ENCODE measurements at places on chromosomes 2 and 18.
A peak's percentile ranks its signal among the peaks of the same experiment; 100 is the strongest.

DNA sequence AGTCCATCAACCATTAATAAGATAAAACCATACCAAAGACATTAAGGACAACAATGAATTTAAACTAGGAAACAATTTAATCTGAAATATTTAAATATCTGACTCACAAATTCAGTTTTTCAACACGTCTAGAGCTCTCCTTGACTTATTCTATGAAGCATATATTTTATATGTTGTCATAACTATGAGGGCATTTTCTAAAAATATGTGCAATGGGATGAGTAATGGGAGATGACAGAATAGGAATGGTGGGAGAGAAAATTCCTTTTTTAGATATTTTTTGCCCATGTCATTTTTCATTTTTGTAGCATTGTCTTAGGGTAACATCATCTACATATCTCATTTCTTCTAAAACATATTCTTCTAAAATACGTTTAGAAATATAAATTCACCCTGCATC, 79.2 kb upstream of the CDH2 start:
- DNase-seq: no peak

DNA sequence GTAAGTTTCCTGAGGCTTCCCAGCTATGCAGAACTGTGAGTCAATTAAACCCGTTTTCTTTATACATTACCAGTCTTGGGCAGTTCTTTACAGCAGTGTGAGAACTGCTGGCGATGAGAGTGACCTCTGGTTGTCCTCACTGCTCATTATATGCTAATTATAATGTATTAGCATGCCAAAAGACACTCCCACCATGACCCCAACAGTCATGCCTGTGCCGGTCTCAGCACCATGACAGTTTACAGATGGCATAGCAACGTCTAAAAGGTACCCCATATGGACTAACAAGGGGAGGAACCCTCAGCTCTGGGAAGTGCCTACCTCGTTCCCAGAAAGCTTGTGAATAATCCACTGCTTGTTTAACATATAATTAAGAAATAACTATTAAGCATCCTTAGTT, 8.1 kb upstream of the IL1A start:
- DNase-seq: no peak

DNA sequence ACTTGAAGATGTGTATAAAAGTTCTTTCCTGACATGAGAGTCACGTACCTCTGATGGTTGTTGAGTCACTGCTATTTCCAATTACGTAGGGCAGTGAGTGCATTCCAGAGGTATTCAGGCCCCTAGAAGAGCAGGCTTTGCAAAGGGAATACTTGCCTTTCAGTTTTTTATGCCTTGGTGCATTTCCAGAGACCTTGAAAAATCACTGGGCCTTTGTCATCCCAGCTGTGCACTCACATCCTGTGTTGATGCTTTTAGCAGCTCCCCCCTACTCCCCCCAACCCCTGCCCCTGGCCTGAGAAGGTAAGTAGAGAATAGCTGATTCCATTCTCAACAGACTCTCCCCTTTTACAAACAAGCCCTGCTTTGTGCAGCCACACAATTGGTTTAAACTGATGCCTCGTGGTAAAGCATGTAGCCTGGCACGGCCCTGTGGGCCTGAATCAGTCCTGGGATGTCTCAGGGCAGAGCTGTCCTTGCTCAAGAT, 174.2 kb downstream of the PRPF40A start:
- peak; percentile 62 for DNase-seq

DNA sequence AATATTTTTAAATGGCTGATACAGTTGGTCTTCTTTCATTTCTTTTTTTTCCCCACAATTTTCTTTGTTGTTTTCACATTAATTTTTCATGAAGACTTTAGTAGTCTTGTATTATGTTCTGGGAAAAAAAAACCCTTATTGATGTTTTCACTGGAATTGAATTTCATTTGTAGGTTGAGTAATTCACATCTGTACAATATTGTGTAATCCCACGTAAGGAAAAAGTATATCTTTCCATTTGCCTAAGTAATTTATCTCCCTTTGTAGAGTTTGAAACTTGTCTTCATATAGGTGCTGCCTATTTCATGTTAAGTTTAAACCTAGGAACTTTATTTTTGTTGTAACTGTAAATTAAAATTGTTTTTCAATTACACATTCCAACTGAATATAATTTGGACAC, 2.0 kb downstream of the DNAJC27 start:
- no peak for DNase-seq

DNA sequence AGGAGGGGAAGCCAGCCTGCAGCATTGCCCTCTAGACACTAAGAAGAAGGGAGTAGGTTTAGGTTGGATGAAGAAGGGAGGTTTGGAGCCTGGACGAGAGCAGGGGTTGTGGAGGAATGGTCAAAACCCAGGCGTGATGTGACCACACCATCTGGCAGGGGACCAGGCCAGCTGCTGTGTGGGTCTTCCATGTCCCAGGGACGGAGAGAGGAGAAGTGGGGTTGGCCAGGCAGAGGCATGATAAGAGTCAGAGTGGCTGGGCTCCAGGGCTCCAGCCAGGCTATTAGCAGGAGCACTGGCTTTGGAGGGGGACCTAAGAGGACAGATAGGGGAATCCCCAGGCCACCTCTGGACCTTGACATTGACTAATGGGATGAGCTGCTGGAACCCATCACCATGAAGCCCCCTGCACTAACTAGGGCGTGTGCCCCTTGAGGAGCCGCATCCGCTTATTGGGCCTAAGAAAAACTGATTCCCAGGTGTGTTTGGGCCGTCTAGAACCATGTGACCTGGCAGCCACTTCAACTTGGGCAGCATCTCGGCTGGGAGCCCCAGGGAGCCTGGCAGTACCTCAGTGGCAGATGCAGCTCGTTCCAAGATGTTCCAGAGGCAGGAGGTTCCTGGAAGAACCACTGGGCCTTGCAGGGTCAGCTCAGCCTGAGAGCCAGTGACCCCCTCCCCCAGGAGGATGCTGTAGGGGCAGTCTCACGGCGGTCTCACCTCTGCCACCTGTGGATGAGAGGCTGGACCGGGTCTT, 235.1 kb downstream of the AGAP1 start:
- no peak for DNase-seq

DNA sequence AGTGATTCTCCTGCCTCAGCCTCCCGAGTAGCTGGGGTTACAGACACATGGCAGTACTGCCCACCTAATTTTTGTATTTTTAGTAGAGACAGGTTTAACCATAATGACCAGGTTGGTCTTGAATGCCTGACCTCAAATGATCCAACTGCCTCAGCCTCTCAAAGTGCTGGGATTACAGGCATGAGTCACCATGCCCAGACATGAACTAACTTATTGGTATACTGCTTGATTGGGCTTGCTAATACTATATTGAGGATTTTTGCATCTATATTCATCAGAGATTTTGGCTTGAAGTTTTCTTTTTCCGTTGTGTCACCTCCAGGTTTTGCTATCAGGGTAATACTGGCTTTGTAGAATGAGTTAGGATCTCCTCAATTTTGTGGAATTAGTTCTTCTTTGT, 706.1 kb upstream of the HS6ST1 start:
- no peak for DNase-seq

DNA sequence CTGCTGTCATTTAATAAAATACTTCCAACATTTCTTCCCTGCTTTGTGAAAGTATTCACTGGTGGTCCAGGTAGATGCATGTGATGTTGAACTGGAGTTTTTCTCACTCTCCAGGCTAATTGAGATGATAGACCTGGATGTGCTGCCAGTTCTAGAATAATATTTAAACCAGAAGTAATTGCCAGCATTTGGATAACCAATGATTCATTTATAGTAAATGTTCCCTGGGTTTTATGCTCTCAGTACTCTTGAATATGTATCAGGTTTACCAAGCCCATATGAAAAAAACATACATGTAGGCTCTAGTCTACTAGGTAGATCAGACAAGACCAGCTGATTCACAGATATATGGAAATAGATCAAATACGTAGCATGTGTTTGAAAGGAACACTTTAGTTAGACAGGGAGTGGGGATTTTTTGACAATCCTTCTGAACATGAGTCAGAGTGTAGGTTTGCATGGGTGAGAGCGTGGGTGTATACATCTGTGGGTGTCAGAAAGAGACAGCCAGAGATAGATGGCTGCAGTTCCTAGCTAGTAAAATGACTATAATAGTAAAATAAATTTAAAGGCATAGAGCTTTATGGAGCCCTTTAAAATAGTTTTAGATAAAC, 115.1 kb downstream of the NAB1 start:
- DNase-seq: no peak

DNA sequence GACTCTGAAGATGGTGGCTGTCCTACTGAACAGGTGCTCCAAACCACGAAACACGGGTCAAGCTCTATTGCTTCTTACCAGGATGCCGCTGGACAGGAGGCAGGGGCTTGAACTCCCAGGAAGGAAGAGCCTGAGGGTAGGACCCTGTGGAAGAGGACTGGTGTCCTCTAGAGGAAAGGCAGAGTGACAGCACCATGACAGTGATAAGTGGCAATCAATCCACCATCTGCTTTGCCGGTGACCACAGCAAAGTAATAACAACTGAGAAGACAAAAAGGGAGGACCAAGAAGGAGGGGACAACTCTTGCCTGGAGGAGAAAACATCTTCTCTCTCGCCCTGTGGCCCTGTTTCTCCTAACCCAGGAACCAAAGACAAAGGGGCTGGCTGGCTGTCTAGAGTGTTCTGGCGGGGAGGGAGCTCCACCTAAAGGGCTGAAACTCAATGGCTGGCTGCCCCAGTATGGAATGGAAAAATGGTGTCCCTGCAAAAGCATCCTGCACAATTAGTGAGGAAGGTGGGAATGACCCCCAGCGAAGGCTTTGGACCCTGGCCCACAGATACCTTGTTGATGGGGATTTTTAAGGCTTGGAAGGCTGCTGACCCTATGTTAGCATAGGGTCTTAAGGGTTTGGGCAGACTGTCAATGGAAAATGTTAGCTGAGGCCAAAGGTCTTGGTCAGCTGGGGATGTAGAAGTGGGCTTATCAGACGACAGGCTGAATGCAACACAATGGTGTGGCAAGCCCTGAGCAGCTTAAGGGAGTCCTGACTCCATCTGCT, 35.4 kb downstream of the PROC start:
- peak; percentile 85 for DNase-seq

GRCh38 chr2:232126301-232127099, 165.0 kb downstream of the DIS3L2 start:
- DNase-seq: no peak

DNA sequence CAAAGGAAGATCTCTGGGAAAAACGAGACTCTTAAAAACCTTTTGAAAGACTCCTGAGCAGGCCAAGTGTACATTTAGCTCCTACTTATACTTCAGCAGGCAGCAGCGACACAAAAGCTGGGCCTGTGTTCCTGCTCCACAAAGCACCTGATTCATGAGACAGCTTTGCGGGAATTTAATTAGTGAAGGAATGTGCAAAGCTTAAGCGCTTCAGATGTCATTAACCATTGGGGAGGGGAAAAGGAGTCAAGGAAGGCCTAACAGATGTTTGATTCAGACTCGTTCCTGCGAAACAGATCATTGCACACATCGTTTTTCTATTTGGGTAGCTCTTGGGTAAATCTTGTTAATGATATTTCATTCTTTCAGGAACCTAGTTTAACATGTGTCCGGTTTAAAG, 125.9 kb downstream of the MAIP1 start:
- DNase-seq: peak; percentile 64

GRCh38 chr2:98896416-98896815, 39.6 kb downstream of the CRACDL start:
- DNase-seq: no peak

GRCh38 chr2:106068451-106068850, 125.7 kb downstream of the UXS1 start:
- no peak for DNase-seq

DNA sequence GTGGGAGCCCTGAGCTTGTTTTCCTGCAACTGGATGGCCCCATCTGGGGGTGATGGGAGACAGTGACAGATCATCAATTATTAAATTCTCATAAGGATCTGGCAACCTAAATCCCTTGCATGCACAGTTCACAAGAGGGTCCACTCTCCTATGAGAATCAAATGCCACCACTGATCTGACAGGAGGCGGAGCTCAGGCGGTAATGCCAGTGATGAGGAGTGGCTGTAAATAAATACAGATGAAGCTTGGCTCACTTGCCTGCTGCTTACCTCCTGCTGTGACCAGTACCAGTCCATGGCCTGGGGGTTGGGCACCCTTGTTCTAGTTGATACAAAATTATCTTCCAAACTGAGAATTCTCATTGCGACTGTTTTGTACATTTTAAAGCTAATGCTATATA, 258.6 kb downstream of the CTNNA2 start:
- DNase-seq: no peak

GRCh38 chr18:47470941-47471340, 219.5 kb upstream of the SKOR2 start:
- DNase-seq: peak; percentile 40

DNA sequence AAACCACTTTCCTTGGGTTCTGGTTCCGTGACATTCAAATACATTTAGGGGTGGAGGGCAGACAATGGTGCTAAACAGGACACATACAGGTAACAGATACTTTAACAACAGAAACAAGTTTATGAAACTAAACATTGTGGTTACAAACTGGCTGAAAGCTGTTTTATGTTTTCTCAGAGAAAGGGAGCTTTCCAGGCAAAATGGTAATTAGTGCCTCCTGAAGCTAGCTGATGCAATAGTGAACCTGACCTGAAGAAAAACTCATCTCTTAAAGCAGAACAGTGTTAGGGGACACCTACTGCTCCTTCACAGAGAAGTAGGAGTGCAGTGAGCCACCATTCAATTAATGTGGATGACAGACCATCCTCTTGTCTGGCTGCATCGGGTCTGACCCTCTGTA, 138.9 kb downstream of the CCDC148 start:
- DNase-seq: peak; percentile 25
